ENCODE measurements at places on chromosomes 6 and 20.

- no peak for DNase-seq
These were observed 56.9 kb downstream of the HAO1 start for GRCh38 chr20:7883309-7883708.

DNA sequence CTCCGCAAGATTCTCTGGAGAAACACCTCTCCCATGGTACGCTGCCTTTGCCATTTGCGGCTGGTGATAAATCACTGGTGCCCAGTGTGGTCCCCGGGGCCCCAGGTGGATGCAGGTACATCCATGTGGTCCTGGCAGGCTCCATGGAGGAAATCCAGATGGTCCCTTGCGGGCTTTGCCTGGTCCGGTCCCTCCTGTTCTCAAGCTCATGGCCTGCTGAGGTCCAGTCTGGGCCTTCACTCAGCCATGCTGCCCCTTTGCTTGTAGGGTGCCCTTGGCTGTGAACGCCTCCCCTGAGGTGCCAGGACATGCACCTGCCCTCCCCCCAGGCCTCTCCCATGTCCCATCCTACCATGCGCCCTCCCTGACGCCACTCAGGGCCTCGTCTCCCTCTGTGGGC lies 21.2 kb upstream of the DACT2 start:
- DNase-seq, result no peak

- DNase-seq, result no peak
These were observed 21.7 kb downstream of the MAP1LC3A start for GRCh38 chr20:34579979-34580940.

DNA sequence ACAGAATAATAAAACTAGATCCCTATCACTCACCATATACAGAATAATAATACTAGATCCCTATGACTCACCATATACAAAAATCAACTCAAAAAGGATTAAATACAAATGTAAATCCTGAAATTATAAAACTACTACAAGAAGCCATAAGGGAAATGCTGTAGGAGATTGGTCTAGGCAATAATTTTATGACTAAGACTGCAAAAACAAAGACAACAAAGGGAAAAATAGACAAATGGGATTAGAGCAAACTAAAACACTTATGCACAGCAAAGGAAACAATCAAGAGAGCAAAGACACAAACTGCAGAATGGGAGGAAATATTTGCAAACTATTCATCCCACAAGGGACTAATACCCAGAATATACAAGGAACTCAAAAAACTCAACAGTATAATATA lies 4.1 kb upstream of the RNF217 start:
- no peak for DNase-seq

GRCh38 chr6:4587171-4587570 lies 189.0 kb upstream of the CDYL start:
- DNase-seq, result no peak

- no peak for DNase-seq
These were observed 61.5 kb downstream of the IBTK start for GRCh38 chr6:82185948-82186535.

- no peak for DNase-seq
These were observed 462.9 kb upstream of the JAG1 start for GRCh38 chr20:11136691-11137090.

DNA sequence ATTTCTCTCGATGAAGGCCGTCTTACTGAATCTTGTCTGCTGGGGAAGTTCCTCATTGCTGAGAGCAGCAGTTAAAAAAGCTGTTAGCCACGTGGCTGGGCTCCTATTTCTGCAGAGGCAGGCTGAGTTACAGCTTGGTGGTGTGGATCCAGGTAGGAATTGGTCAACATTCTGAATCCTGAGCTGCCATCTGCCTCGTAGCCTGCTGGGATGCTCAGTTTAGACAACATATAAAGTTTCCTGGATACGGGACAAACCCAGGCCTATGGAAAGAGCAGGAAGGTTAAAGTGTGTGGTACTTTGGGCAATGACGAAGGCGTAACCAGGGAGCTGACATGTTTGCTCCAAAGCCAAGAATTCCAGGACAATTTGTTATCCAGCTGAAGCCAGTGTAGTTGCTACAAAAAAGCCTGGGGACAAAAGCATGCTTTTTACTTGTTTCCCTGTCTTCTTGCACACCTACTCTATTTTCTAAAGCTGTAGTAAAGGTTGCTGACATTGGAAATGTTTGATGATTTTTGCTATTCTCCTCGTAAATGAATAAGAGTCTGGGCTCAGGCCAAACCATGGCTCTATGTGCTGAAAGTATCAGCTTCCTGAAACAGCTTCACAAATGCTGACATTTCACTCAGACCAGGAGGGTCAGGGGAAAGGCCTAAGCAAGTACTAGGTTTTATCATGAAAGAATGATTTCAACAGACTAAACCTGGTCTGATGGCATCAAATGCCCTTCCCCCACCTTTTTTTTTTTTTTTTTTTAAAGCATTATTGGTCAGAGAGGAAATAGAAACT lies 12.4 kb upstream of the MYLK2 start:
- no peak for DNase-seq

DNA sequence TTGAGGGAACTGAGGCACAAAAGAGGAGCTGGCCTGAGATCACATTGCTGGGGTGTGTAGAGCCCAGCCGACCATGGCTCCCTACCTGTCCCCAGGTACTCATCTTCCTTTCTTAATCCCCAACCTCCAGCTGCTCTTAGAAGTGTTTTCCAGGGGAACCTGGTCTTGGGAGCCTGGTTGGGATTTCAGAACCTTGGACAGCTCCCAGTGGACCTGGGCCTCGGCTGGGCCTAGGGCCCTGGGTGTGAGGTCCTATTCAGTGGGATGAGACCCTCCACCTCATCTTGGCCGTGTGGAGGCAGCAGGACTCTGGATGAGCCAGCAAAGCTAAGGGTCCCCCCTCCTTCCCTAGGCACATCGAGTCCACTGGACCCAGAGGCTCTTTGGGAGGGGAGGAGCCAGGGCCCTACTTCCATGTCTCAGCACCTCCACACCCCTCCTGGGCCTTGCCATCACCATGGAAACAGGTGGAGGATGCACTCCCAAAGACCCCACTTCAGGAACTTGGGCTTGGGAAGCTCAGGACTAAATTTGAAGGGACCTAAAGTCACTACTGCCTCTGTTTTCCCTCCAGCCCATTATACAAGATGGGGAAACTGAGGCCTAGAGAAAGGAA lies 38.5 kb downstream of the DLGAP4 start:
- DNase-seq, result no peak

DNA sequence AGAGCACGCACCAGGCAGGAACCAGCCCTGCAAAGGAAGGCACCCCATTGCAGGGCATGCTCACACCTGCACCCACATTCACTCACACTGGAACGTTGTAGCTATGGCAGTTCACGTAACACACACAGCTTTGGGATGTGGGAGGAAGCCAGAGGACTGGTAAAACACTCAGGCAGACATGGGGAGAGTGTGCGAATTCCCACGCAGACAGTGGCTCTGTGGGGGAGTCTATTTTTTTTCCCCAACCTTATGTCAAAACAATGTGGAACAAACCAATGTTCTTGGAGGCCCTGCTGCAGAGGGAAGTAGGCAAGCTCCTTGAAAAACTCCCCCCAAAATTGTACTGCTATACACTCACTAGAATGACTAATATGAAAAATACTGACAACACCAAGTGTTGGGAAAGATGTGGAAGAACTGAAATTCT lies 91.0 kb downstream of the PPP1R14C start:
- no peak for DNase-seq

DNA sequence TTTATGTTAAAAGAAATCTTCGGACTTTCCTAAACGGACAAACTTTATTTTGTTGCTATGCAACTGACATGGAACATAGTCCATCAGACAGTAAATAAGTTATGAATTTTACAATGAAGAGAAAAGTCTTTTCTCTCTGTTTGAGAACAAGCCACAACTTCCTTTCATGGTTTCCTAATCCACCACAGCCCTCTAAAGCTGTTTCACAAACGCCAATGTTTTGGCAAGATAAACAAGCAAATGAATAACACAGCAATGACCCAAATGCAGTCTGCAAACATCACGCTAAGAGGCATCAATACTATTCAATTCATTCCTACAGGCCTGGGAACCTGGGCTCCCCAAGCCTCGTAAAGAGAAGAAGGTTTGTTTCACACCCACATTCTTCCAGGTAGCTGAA lies 60.4 kb downstream of the HAO1 start:
- DNase-seq, result no peak

GRCh38 chr6:162777091-162777490 lies 49.3 kb downstream of the PACRG start:
- DNase-seq, result no peak

- no peak for DNase-seq
These were observed 31.7 kb downstream of the PLEKHG1 start for GRCh38 chr6:150631283-150631983.

DNA sequence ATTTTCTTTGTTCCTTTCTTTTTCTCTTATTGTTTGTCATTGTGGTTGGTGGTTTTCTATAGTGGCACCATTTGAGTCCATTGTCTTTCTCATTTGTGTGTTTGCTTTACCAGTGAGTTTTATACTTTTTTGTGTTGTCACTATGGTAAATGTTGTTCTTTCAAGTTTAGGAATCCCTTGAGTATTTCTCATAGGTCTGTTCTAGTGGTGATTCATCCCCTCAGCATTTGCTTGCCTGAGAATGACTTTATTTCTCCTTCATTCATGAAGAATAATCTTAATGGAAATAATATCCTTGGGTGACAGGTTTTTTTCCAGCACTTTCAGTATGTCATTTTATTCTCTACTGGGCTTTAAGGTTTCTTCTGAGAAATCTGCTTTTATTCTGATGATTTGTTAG lies 209.2 kb upstream of the ASCC3 start:
- DNase-seq, result no peak

- DNase-seq, result no peak
These were observed at the start of gene TNXB for GRCh38 chr6:32109114-32109764. Gene TNXB, minus strand, starts transcription at chr6:32109338. Its CDS starts 11,140 bp downstream, at chr6:32098198.

DNA sequence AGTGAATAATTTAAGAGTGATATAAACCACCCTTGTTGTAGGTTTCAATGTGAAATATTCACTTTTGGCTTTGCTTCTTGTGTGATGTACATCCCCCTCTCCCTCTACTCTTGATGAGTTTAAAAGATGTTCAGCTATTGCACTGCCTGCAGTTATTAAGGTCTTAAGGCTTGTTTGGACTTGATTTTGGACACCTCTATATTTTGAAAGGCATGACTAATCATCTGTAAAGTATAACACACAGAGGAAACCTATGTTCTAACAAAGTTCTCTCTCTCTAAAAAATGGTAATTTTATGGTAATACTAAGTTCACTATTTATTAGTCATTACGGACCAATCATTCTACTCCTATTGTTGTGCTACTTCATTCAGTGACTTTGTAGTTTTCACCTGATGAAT lies 1719.9 kb downstream of the GRIK2 start:
- DNase-seq, result no peak

DNA sequence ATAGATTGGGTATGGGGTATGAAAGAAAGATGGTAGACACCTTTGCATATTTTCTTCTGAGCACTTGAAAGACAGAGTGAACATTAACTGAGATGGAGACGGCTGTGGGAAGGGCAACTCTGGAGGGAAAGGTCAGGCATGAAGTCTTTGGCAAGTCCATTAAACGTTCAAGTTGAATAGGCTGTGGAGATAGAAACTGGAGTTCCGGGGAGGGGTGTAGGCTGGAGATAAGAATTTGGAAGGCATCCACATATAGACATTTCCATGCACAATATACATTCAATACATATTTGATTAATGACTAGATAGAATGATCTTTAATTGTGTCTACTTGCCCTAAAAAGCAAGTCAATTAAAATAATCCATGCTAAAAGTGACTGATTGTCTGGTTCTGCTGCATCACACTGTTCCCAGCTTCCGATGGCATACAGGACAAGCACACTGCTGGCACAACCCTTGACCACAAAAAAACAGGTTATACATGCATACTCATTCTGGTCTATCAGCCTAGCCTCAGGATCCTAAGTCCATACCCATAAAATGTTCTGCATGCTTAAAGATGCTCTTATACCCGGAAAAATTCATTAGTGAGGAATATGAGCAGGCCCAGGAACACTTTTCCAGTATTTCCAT lies 1.9 kb upstream of the MYLK4 start:
- DNase-seq, result no peak

DNA sequence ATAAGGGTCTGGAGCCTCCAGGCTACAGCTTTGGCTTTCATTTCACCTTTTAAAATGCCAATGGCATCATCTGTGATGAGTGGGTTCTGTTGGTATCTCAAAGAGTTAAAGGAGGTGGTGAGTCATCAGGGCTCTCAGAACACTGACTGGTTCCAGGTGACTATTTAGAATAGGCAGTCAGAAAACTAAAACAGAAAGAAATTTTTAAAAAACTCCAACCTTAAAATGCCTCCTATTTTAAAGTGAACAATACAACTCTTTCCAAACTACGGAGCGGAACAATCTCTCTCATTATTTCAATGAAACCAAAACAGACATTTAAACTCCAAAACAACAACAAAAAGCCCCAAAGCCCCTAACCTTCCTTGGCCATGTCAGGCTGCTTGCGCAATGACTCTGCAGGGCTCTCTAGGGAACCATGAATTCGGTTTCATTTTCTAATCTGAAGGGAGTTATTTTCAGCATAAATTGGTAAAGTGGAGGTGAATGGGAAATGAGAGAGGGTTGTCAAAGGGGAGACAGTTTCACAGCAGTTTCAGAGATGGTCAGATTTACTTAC lies 194.9 kb downstream of the KIF6 start:
- no peak for DNase-seq

DNA sequence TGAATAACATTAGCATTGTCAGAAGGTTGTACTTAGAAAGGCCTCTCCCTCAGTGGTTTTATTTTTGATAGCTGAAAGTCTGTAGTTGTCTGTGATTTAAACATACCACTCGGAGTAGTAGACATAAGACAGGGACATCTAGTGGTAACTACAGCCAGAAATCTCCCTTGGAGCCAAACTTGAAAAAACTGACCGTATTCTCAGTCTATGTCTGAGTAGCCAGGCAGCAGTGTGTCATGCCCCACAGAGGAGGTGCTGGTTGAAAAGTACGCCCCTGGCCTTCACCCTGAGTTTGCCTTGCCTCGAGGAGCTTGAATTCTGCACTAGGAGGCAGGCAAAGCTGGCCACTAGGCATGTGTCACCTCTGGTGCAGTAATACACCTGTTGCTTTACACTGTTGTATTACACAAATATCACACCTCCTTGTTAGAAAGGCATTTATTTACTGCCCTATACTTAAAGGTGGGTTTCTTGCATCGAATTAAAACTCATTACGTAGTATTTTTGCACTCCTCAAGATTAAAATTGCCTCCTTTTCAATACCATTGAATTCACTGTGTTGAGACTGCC lies 20.8 kb downstream of the ZBTB2 start:
- no peak for DNase-seq

- no peak for DNase-seq
These were observed 22.4 kb upstream of the SLC9A8 start for GRCh38 chr20:49790077-49790798.
